ENCODE measurements at places on chromosomes 1 and 21.
A peak's percentile ranks its signal among the peaks of the same experiment; 100 is the strongest.

- DNase-seq, result no peak
These were observed 18.6 kb downstream of the AKT3 start for GRCh38 chr1:243831463-243831862.

DNA sequence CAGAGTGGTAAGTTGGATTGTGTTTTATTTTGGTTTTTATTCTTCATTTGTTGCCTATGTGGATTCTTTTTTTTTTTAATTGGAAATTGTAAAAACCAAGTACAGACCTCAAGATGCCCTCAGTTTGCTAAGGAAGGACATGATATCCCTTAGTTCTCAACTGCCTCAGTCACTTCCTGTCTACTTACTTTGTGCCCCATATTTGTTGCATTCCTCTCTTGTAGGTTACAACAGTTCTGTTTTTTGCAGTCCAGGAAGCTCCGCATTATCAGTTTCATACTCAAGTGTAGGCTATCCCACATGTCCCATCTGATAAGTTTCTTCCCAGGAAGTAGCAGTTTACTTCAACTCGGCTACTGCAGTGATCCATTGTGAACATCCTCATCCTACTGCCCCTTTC lies 82.0 kb downstream of the RPAP2 start:
- DNase-seq, result no peak

GRCh38 chr21:32819694-32820093 lies 48.1 kb upstream of the PAXBP1 start:
- no peak for DNase-seq

- DNase-seq, result no peak
These were observed 22.5 kb downstream of the ZMYND12 start for GRCh38 chr1:42433369-42433768.

GRCh38 chr1:17335821-17336710 lies 28.1 kb downstream of the PADI4 start:
- peak; percentile 67 for DNase-seq

DNA sequence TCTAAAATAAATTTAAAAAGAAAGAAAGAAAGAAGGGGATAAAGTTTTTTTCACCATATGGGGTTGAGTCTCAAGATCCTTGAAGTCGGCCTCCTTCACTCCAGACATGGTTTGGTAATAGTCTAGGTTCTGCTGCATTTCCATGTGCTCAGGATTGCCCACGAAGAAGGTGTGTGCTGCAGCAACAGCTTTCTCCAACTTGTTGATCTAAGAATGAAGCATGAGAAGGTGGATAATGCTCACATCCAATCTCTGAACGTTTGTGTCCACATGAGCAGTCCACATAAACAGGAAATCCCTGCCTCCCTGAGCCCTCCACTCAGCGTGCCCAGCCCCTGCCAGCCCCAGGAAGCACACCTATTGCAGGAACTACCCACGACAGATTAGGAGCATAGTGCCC lies 4.6 kb downstream of the P3H1 start:
- no peak for DNase-seq

DNA sequence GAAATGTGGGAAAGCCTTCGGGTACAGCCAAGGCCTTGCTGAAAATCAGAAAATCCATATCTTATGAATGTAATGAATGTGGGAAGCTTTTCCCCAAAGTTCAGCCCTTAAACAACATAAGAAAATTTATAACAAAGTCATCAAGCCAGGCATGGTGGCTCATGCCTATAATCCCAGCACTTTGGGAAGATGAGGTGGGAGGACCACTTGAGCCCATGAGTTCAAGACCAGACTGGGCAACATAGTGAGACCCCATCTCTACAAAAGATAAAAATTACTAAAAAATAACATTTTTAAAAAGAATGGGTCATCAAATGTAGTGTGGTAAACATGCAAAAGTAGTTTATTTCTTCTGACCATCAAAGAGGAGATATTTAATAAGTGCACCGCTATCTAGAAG lies 45.9 kb downstream of the KIAA0319L start:
- DNase-seq, result no peak

DNA sequence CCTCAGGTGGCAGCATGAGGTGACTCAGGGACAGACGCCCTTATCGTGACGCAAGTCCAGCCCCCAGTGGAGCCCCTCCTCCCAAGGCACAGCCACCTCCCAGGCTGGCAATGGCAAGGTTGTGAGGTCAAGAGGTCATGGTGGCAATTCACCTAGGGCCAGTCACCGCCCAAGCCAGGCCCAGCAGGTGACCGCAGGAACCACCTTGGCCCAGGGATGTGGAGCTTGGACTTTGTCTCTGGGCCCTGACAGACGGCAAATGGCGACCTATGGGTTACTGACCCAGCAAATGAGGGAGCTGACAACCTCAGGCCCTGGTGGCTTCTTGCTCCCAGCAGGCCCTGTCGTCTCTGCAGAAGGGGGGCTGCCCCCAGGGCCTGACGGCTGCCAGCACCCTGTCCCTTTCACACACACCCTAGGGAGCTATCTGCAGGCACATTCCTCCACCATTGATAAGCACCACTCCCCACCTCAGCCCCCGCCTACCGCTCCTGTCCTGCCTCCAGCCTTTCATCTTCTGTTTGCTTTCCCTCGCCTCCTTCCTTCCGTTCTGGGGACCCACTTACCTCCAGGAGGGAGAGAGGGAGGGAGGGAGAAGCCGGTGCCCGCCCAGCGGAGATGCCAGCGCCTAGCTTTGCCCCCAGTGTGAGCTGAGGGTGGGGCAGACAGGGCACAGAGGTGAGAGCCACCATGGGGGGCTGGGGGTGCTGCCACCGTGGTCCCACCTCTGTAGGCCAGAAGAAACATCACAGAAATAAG lies 12.1 kb downstream of the EPHA2 start:
- DNase-seq, result no peak

- DNase-seq, result no peak
These were observed 6.2 kb downstream of the AMPD2 start for GRCh38 chr1:109625601-109626560.

DNA sequence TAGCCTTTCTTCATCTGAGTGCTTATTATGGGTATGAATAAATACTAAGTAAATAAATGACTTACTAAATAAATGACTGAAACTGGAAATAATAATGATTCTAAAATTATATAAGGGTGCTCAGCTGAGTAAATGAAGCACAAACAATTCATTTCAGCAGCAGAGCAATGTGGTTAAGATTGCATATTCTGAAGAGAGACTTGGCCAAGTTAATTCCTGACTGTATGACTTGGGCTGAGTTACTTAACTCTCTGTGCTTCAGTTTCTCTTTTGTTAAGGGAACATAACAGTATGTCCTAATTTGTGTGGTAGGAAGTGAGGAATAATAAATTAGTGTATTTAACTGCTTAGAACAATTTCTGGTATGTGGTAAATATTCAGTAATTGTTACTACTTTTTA lies 19.1 kb downstream of the AGL start:
- no peak for DNase-seq

- DNase-seq, result no peak
These were observed 88.8 kb downstream of the LAMC2 start for GRCh38 chr1:183274836-183275235.

GRCh38 chr1:209769971-209770370 lies 14.1 kb downstream of the TRAF3IP3 start:
- no peak for DNase-seq

GRCh38 chr1:18004278-18004677 lies 103.3 kb upstream of the IGSF21 start:
- no peak for DNase-seq

- DNase-seq, result no peak
These were observed 41.9 kb downstream of the HIVEP3 start for GRCh38 chr1:41876576-41877445.

GRCh38 chr1:115669002-115669673 lies 27.4 kb downstream of the VANGL1 start:
- DNase-seq, result no peak

DNA sequence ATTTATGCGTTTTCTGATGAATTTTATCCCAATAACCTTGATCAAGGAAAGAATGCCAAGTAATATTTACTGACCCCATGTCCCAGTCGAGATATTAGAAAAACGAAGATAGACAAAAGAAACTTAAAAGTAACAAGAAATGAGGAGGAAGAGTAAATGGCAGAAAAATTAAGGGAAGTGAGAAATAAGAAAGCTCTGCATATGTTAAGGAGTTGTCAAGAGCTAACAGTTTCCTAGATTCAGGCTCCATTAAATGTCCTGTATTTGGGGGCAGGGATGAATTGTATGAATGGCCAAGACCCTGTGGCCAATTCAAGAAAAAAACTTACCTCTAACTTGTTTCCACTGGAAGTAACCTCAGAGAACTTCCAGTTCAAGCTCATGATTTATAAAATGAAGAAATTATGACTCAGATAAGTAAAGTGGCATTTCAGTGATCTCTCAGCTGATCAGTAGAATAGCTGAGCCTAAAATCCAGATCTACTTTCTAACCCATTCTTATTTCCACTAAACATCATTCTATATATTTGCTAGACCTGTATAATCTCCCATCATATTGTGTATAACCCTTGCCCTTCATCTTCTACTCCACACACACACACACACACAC lies 73.2 kb downstream of the ZC3H11B start:
- no peak for DNase-seq

- no peak for DNase-seq
These were observed 10.7 kb downstream of the MACF1 start for GRCh38 chr1:39214998-39215873.

DNA sequence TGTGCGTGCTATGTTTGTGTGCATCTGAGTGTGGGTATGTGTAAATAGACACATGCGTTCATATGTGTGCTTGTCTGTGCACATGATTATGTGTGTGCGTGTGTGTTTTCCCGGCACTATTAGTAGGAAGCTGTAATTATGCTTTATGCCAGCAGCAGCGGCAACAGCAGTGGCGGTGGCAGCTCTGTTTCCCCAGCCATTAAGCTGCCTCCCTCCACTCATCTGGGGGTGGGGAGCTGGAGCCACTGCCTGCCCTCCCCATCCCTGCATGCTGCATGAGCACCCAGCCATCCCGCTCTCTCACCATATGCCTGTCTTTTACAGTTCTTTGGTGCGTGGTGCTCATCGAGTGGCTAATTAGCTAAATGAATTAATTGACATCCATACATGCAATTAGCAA lies 30.5 kb upstream of the ACOT11 start:
- peak; percentile 50 for DNase-seq

DNA sequence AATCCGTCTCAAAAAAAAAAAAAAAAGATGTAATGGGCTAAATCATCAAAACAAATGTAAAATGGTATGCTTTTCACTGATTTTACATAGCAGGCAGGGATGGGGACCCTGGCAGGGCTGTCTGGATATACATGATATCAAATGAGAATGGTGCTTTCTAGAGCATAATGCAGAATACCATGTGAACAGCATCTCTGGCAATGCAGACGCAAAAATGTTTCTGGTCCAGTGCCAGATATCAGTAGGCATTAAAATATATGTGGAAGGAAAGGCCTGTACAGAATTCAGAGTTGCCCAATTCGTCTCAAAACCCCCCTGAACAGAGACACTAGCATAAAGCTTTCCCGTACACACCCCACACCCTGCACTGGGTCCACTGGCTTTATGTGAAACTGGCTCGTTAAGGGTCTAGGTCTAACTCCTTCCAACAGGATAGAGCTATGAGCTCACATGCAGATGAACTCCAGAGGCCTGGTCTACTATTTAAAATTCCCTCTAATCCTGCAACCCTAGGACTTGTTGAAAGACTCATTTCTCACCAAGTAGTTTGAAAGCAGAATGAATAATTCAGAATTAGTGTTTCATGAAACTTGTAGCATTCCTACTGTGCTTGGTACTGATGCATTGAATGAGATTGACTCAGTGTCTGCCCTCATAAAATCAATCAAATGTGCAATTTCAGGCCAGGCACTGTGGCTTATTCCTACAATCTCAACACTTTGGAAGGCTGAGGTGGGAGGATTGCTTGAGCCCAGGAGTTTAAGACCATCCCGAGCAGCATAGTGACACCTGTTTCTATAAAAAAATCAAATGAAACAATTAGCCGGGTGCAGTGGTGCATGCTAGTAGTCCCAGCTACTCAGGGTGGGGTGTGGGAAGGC lies 2.6 kb upstream of the MYSM1 start:
- DNase-seq, result no peak

DNA sequence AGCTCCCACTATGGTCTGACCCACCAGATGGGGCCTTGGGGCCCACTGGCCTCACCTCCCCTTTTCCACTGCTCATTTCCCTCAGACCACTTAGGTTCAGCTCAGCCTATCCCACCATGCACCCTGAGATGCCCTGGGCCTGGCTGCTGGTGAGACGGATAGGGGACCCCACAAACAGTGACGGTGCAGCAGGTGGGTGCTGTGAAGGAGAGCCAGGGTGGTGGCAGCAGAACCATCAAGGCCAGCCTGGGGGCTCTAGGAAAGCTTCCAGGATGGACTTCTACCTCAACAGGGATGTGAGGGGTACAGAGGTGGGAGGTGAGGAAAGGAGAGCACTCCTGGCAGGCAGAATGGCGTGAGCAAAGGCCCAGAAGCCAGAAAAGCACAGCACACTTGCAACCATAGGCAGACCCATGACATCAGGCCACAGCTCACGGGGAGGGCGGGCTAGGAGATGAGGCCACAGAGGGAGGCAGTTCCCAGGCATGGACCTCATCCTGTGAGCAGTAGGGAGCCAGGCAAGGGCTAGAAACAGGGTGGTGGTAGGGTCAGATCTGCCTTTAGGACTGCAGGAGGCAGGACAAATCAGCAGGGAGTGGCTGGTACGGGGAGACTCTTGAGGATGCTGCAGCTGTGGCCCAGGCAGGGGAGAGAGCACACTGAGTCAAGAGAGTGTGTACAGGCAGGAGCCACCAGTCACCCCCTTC lies 23.1 kb downstream of the CYB5RL start:
- no peak for DNase-seq

DNA sequence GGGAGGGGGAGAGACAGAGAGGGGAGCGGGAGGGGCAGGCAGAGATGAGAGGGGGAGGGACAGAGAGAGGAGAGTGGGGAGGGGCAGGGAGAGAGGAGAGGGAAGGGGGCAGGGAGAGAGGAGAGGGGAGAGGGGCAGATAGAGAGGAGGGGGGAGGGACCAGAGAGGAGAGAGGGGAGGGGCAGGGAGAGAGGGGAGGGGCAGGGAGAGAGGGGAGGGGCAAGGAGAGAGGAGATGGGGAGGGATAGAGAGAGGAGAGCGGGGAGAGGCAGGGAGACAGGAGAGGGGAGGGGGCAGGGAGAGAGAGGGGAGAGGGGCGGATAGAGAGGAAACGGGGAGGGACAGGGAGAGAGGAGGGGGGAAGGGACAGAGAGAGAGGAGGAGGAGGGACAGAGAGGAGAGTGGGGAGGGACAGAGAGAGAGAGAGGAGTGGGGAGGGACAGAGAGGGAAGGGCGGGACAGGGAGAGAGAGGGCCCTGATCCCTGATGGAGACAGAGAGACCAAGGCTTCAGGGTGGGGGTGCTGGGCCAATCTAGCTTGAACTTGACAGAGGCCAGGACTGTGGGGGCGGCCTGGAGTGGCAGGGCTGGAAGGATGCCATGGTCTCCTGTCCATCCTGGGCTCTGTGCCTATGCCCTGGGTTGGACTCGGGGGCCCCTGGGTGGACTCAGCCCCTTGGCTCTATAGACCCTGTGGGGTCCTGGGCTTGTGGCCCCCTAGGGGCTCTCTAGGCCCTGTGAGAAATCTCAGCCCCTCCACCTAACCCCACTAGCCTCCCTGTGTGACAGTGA lies 43.6 kb downstream of the DMRTB1 start:
- no peak for DNase-seq

GRCh38 chr1:78275906-78276685 lies 214.7 kb upstream of the PTGFR start:
- DNase-seq, result no peak

GRCh38 chr1:18571275-18571674 lies 59.4 kb upstream of the PAX7 start:
- no peak for DNase-seq

All from NCI-H2227 treated with DMSO at 0.1 percent for 48 hours (cell line).